ENCODE measurements at places on chromosomes 6 and 20.

GRCh38 chr6:16055852-16056251, 73.0 kb upstream of the MYLIP start:
- no peak for DNase-seq

GRCh38 chr6:41422161-41422560, 86.8 kb downstream of the NCR2 start:
- DNase-seq = no peak

GRCh38 chr20:44248410-44248759, 1.3 kb downstream of the GDAP1L1 start:
- DNase-seq = no peak

DNA sequence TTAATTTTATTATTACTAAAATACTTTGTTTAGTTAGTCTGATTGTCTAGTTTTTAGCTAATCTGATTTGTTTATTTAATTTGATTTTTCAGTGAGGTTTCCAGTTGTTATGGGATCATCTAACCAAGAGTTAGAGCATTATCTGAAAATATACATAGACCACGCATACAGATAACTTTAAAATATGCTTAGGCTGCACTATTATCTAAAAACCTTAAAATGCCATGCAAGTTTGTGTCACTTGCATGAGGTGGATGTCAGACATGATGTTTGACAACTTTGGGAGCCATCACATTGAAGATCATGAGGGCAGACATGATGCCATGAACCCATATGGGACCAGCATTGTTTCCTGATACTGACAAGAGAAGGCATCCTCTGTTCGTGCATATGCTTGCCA, 610.3 kb downstream of the KHDRBS2 start:
- no peak for DNase-seq
